BE2C (cell line): ENCODE measurements at places on chromosomes 11 and 22.

DNA sequence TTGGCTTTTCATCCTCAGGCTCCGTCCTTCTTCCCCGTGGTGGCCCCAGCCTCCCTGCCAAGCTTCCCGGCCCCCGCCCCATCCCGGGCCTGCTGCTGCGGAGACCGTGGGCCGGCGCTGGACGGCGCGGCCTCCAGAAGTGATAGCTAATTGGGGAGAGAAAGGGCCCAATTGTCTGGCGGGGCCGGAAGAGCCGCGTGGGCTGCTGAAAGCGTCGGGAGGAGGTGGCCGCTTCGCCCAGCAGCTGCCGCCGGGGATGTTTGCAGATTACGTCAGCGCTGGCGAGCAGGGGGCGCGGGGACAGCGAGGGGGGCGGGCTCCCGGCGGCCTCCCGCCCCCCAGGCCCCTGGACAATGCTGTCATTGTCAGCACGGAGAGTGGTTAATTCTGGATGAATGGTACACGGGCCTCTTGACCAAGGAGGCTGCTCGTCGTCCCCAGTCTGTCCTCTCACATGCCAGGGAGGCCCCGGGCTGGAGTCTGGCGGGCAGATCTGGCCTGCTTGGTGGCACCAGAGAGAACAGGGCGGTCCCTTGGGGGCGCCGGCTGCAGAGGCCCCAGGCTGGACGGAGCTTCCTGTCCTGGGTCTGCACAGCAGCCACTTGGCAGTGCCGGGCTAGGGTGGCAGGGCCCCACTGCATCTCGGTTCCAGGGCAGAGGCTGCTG is 1.6 kb downstream of the SMIM38 start:
- DNase-seq: peak; percentile 96

GRCh38 chr11:100706179-100706578 is 19.1 kb downstream of the ARHGAP42 start:
- no peak for DNase-seq

- DNase-seq: no peak
Measured at GRCh38 chr11:16859651-16860050, 121.2 kb downstream of the C11orf58 start.

DNA sequence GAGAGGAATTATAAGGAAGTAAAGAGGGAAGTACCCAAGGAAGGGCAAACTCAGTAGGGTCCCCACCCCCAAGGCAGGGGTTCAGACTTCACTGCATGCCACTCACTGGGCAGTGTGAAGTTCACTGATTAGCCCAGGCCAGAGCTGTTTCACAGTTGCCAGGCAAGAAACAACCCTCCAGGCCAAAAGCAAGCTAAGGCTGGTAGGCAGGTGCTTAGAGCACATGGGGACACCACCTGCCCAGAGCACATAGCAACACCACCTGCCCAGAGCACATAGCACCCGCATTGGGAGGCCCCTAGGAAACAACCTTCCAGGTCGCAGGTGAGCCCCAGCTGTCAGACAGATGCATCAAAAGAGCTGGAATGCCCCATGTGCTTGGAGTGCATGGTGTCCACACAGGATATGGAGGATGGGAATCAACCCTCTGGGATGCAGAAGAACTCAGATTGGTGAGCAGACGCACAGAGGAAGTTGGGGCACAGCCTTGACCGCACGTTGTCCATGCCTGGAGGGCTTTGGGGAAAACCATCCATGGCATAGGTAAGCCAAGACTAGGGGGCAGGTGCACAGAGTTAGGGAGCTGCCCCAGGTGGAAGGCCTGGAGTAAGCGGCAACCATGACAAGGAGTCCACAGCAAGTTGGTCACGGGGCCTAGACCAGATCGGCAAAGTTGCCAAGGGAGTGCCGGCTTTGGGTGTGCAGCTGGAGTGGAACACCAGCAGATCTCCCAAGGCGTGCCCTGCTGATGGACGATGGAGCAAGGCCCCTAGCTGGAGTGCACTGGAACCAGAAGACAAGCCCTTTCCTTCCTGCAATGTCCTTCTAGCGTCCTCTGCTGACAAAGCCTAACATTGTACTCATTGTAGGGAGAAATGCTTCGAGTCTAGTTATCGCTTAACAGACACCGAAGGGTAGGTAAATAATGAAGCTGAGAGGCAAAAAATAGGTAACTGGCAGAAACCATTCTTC is 7.8 kb upstream of the TMEM216 start:
- DNase-seq: peak; percentile 19

GRCh38 chr11:128135451-128135850 is 451.9 kb downstream of the ETS1 start:
- DNase-seq: no peak
